ENCODE measurements at places on chromosomes 6 and 20. TPM values are rescaled to one million over a fixed set of nuclear protein-coding genes. Genes with fewer than 3 reads are reported as not detected.

Gene HNF4A
- not detected for total RNA-seq

Gene IMPG1
- 0.26 TPM for total RNA-seq

Gene COX4I2
- not detected for total RNA-seq

Gene KCNK15
- total RNA-seq: not detected

Gene ZNF322
- total RNA-seq: 18.4 TPM

Gene SMOC2
- not detected for total RNA-seq
